Right forelimb (tissue), 1 donor: ENCODE measurements at places on chromosomes 1 and 21.

GRCh38 chr1:154346276-154346917 lies 21.1 kb downstream of the ATP8B2 start:
- DNase-seq, result no peak

GRCh38 chr1:154775621-154776605 lies 94.2 kb downstream of the KCNN3 start:
- peak; percentile 45 for DNase-seq

DNA sequence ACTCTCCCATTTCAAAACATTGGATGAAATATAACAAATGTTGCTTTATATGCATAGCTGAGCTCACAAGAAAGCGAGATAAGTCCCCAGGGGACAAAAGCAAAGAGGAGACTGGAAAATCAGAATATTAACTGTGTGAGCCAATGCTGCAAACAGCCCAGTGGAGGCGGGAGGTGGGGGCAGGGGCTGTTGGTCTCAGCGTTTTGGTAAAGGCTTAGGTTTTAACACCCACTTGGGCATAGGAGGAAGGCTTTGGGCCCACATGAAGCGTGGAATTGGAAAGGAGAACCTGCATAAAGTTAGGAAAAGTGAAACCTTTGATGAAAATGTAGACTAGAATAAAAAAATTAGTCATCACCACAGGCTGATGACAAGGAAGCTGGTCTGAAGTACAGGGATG lies 30.2 kb upstream of the SMIM12 start:
- DNase-seq, result no peak

DNA sequence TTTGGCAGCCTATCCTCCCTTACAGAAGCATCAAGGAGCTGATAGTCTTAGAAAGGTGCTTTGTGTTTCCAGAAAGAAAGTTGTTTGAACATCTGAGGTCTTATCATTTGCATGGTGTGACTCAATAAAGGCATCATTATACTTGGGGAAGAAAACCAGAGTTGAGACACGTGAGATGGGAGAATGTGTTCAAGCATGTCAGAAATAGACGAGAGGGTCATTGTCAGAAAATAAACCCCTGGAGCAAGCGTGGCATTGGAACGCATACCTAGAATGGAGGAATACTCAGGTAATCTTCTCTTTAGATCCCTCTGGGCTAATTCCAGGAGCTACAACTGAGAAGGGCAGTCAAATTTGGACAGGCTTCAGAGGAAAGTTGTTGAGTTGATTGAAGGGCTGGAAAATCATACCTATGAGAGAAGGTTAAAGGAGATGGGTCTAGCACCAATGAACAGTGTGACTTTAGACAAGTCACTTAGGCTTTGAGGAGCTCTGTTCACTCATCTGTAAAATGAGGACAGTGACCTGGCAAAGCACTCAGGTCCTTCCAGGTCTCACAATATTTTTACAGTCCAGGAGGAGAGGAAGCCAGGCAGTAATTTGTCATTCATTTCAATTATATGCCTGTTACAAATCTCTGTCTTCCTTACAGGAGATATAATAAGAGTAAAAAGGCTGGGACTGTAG lies 101.3 kb upstream of the C1orf21 start:
- DNase-seq, result no peak

- DNase-seq, result no peak
These were observed 141.1 kb upstream of the MAP1LC3C start for GRCh38 chr1:242139986-242140385.

GRCh38 chr1:182147136-182147820 lies 85.8 kb upstream of the ZNF648 start:
- no peak for DNase-seq

- no peak for DNase-seq
These were observed 41.2 kb upstream of the B3GALNT2 start for GRCh38 chr1:235545292-235545930.
